ENCODE measurements at places on chromosomes 2 and 18.

DNA sequence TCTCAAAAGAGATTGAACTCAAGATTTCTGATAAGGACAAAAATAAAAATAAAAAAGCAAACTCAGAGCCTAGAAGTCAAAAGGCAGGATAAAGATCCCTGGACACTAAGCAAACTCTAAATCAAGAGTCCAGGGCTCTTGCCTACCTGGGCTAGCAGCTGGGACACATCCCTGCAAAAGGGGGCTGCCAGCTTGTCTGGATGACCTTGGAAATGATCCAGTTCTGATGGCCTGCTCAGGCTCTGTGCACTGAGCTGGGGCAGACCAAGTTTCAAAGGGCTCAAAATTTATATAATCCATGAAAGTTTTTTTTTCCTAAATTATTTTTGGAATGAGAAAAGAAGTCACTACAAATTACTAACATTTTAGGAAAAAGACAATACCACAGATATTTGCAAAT is 557.3 kb downstream of the CNTNAP5 start:
- no peak for DNase-seq

DNA sequence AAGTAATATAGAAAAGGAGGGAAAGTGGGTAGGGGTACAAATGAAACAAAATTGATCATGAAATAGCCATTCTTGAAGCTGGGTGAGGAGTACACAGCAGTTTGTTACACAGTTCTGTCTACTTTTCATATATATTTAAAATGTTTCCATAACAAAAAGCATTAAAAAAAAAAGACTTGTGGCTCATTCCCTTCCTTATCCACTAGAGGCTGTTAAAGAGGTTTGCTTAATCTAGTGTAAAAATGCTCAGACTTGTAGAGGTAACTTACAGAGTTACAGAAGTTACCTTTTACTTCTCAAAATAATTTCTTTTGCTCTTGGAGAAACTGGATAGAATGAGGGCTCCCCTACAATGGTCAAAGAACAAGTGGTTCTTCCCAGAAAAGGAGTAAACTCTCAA is 8.1 kb upstream of the WIPF1 start:
- DNase-seq, result no peak

DNA sequence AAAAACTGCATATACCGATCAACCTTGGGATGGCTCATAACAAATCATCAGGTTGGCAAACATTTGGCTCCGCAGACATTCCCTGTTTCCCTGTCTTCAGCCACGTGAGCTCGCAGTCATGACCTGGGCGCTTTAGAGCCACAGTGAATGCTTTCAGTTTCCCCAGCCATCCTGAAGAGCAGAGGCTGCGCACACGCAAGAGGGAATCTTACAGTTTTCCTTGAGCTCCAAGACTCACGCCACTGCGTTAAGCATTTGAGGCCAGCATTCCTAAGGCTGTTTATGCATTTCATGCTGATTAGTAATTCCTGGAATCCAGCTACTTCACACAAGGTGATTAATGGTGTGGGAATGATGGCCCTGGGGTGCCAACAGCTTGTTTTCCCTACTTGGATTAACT is 95.1 kb downstream of the MTCL1 start:
- DNase-seq, result peak; percentile 69

- DNase-seq, result no peak
Observed at GRCh38 chr2:62347563-62348270, 151.8 kb downstream of the B3GNT2 start.

DNA sequence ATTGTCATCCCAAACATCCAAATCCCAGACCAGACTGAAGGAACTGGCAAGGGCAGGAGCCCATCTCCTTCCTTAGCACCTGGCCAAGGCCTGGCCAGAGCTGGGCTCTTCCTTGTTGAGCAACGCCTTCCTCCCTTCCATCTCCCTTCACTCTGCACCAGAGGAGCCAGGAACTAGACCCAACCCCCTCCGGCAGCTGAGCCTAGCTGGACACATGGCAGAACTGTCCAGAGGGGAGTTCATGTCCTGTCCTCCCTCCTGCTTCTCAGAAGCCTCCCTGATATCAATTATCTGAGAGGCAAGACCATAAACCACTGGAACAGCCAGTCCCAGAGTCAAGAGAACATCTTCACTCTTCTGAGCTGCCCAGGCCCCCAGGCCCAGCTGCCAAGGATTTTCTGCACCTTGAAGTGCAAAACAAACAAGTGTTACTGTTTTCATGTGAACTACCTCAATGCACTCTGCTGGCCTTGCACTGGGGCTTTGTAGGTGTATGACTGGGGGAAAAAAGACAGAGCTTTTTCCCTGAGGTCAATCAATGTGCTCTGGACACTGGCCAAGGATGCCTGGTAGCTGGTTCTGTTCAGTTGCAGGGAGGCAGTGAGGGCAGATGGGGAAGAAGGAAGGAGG is 107.6 kb upstream of the MSH6 start:
- DNase-seq, result no peak

GRCh38 chr2:3100386-3100785 is 277.2 kb downstream of the EIPR1 start:
- no peak for DNase-seq

DNA sequence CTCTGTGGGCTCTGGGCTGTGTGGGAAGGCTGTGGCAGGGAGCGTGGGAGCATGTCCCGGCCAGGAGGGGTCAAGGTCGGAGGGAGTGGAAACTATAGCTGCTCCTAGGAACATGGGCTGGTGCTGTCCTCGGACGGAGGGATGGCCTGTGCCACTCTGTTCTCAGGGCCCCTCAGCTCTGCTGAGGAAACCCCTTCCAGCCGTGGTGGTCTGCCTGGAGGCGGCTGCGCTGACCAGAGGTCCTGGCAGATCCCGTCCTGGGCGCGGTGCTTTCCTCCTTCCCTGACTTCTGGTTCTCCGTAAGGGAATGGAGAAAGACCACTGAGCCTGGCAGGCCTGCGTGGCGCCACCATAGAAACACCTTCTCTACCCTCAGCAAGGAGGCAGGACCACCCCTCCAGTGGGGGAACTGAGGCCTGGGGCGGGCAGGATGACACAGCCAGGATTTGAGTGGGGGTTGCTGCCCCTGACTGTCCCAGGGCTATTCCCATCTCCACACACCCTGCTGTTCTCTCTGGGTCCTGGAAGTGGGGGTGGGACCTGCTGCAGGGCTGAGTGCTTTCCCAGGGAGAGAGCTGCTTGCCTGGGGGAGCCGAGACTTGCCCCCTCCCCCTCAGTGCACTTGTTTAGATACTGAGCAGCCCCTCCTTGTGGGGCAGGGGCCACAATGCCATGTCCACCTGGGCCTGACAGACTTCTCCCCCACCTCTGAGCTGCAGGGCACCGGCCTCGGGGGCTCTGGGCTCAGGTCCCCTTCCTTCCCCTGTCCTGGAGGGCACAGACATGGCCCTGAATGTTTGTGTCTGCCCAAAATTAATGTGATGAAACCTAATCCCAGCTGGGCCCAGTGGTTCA is 301.0 kb upstream of the HS6ST1 start:
- no peak for DNase-seq

DNA sequence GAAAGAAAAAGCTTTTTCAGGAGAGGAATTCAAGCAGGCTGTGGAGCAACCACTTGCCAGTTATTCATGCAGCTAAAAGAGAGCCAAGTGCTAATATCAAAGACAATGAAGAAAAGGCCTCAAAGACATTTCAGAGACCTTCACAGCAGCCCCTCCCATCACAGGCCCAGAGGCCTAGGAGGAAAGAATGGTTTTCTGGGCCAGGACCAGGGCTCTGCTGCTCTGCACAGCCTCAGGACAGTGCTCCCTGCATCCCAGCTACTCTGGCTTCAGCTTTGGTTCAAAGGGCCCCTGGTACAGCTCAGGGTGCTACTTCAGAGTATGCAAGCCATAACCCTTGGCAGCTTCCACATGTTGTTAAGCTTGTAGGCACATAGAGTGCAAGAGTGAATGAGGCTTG is 119.5 kb downstream of the MSTN start:
- no peak for DNase-seq

DNA sequence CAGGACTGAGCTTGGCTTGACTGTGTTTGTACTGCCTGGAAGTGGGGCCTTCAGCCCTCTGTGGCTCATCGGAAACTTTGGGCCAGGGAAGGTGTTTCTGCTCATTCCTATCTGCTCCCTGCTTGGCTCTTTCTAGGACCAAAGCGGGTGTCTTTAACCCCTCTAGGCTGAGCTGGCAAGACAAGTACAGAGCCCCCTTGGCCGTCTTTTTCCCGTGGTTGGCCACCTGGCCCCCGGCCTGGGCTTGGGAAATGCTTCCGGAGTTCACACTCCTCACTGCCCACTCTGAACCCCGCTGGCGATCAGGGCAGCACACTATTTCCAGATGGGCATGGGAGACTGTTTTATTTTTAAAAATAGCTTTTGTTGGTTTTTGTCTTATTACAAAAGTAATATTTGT is 243.0 kb downstream of the DYSF start:
- DNase-seq, result no peak

- DNase-seq, result no peak
Observed at GRCh38 chr2:129768485-129769184, 210.8 kb upstream of the RAB6C start.

DNA sequence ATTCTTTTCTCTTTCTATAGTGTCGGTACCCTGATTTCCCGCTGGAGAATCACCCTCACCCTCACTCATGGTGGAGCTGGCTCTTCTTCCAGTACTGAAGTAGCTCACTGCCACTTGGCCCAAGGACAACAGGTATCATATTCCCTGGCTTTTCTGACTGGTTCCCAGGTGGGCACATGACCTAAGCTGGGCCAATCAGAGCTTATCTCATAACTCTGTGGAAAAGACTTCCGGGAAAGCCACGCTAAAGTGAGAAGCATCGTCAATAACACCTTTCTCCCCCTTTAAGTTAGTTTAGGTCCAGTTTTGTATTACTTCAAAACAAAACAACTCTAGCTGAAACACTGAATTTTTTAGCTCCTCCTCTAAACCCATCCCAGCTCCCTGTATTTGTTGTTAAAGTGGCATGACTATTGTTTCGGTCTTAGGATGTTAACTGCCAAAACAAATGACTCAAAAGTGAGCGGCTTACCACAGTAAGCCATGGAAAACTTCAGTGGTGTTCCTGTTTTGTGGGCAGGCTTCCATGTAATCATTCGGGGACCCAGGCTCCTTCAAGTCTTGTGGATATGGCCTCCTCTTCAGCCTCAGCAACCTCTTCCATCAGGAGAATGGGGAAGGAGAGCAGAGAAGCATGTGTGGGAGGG is 137.4 kb upstream of the DLX2 start:
- no peak for DNase-seq

GRCh38 chr2:236211296-236211695 is 43.1 kb upstream of the GBX2 start:
- DNase-seq, result no peak

- DNase-seq, result no peak
Observed at GRCh38 chr2:96733931-96734330, 5.9 kb downstream of the LMAN2L start.

GRCh38 chr2:42191285-42192009 is 22.3 kb downstream of the EML4 start:
- DNase-seq, result no peak

- no peak for DNase-seq
Observed at GRCh38 chr2:43748333-43748732, 25.5 kb upstream of the DYNC2LI1 start.

DNA sequence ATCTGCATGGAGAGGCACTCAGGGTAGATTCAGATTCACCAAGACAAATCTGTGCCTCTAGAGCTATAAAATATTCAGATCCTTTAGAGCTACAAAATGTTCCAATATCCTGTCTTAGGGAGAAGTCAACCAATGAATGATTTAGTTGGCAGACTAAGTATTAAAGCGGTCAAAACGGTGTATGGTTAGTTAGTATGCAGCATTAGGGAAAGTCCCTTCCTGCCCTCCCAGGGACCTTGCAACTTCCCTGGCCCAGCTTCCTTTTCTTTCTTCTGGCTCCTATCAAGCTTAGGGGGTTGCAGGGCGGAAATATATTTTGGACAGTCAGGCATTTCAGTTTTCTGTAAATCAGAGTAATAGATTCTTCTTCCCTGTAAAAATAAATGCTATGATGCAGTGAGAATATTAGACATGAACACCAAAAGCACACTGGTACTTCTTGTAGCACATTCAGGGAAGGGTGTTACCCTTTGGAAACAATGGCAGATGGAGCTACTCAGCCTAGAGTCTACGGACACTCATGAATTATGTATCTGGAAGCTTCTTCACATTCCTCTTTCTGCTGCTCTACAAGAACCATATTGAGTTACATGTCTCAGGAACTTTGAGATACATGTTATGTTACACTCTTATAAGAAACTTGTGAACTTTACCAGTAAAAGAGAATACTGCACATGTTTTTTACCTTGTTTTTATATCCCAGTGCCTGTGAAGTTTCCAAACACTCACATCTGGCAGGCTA is 45.7 kb downstream of the CCDC93 start:
- no peak for DNase-seq

DNA sequence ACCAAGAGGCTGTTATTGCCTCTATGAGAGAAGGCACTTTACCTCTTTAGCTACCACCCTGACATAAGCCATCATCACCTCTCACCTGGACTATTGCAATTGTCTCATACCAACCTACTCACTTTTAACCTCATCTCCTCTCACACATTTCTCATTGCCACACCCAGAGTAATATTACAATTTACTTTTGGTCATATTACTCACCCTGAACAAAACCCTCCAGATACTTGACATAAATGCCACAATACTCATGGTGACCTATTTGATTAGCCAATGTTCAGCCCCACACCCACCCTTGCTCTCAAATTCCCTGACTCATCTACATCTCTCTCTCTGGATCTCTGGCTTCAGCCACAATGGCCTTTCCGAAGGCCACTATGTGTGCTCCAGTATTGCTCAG is 90.9 kb upstream of the CDH7 start:
- no peak for DNase-seq

DNA sequence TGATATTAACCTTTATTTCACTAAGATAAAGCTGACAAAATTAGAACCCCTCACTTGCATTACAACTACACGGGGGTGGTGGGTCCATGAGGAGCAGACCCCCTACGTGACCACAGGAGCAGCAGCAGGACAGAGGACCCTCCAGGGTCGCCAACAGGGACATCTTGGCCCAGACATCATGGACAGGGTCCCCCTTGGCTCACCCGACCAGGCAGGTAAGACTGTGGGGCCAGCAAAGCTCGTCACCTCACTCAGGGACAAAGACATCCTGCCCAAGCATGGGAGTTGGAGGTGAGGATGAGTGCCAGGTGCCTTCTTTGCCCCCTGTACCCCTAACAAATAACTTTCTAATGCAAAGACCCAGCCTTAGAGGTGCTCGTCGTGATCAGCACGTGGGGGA is 111.3 kb upstream of the RAB6C start:
- DNase-seq, result no peak

DNA sequence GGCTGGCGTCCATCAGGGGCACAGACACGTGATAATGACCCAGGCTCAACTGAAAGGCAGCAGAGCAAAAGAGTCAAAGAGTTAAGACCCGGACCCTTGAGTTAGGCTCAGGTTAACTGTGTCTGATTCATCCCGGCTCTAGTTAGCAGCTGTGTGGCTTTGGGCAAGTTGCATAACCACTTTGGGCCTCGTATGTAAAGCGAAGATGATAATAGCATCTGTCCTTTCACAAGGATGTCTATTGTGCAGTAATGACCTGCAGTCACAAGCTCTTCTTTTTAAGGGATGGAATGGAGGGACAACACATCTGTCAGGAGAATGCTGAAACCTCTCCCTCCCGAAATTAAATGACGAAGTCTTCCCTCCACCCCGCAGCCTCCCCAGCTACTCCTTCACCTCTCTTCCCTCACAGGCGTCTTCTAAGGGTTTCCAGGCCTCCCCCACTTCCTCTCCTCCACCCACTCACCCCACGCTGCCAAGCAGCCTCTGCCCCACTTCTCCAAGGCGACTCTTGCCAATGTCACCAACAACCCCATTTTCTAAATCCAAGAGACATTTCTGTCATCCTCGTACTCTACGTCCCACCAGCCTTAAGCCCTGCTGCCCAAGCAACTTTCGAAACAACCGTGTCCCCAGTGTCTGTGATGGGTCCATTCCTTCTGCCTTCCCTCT is 135.1 kb upstream of the ID2 start:
- DNase-seq, result no peak

Measured in 8988T (cell line).